T-helper 1 cell (primary cell): ENCODE measurements at places on chromosomes 2 and 18.

DNA sequence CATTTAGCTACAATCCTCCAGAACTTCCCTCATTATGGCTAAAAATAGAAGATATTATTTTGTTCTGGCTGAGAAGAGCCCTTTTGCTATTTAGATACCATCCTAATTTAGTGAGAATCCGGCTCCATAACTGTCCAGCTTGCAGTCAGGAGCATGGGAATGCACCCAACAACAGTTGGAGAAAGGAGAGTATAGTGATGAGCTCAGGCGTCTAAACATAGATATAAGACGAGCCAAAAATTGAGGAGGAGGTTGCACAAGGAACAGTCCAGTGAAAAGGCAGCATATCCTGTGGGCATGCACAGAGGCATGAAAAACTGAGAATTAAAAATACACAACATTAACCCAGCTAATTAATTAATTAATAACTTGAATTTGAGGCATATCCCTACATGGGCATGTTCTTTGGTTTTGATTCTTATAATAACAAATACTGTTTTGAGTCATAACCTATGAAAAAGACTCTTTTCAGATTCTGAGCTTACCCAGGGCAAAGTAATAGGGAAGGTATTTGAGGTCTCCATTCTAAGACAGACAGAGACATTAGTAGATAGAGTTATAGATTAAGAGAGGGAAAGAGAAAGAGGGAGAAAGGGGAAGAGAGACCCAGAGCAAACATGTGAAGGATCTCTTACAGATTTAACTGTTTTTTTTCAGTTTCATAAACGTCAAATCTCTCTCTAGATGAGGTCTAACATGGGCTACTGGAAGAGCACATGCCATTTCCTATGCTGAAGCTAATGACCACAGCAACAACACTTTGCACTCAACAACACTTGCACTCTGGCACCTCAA, 311.2 kb downstream of the OSR1 start:
- DNase-seq = no peak

DNA sequence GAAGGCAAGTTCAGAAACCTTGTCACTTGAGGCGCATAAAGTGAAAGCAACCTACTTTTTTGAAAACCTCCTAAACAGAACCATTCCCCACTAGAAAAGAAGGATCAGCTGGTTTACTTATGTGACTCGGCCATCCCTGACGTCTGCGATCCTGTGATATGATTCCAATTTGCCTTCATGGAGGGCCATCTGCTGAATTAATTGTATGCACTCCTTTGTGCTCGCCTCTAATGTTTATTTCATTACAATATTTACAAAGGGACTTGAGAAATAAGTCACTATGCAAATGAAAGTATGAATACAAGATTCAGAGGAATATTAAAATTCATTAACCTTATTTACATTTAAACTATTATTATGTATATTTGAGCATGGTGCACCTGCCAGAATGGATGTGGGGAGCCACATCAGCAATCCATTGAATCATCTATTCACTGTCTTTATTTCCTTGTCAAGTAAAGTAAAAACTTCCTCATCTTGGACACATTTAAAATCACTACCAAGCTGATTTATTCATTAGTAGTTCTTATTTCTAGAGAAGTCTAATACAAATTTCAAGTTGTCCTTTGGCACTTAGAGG, 96.5 kb downstream of the RBM43 start:
- DNase-seq = no peak

DNA sequence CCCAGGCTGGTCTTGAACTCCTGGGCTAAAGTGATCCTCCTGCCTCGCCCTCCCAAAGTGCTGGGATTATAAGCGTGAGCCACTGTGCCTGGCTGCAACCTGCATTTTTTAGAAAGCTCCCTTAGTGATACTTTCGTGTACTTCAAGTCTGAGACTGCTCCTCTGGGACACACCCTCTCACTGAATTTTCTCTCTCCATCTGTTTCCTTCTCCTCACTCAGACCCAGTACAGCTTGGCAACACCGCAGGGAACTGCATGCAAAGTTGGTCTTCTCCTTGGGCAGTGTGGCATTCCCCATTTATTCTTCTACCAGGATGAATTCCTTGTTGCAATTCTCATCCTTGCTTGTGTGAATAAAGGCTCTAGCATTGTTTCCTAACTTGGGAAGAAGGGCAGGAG, 175.9 kb downstream of the LPIN1 start:
- DNase-seq = no peak

- no peak for DNase-seq
Observed at GRCh38 chr2:173161040-173161439, 85.4 kb downstream of the MAP3K20 start.

GRCh38 chr2:145267451-145267850, 747.5 kb upstream of the ZEB2 start:
- DNase-seq = no peak

DNA sequence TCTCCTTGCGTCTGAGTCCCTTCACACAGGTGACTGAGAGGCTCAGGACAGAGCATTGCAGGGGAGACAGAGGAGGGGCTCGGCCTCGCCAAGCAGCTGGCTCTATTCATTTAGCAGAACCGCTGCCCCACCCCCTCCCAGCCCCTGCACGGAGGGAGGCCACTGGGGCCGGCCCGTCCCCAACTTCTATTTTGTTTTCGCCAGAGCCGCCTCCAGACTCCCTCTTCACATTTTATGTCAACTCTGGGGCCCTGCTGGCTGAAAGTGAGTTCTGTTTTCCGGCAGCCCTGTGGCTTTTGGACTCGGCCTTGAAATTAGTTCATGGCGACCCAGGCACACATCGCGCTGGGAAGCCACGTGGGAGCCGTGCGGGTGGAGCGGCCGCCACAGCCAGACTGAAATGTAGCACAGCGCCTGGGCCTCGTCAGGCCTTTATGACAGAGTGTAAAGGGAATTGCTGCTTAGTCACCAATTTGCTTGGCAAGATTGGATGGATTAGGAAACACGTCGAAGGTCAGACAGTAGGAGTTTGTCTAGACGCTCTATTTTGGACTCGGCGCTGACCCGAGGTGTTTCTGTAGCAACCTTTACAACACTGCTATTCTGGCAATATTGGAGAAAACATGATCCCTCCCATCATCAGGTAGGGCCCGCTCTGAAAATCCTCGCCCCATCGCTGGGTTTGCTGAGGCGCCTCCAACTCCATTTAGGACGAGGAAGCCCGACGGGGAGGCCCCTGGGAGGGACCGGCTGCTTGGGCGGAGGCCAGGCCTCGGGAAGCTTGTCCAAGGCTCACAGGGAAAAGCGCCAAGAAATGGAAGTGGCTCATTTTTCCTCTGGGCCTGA, 90.7 kb upstream of the CTDP1 start:
- no peak for DNase-seq

- DNase-seq = no peak
Observed at GRCh38 chr2:241763551-241764274, 12.9 kb upstream of the GAL3ST2 start.

- DNase-seq = no peak
Observed at GRCh38 chr2:203533676-203534591, 1.2 kb downstream of the RAPH1 start.

DNA sequence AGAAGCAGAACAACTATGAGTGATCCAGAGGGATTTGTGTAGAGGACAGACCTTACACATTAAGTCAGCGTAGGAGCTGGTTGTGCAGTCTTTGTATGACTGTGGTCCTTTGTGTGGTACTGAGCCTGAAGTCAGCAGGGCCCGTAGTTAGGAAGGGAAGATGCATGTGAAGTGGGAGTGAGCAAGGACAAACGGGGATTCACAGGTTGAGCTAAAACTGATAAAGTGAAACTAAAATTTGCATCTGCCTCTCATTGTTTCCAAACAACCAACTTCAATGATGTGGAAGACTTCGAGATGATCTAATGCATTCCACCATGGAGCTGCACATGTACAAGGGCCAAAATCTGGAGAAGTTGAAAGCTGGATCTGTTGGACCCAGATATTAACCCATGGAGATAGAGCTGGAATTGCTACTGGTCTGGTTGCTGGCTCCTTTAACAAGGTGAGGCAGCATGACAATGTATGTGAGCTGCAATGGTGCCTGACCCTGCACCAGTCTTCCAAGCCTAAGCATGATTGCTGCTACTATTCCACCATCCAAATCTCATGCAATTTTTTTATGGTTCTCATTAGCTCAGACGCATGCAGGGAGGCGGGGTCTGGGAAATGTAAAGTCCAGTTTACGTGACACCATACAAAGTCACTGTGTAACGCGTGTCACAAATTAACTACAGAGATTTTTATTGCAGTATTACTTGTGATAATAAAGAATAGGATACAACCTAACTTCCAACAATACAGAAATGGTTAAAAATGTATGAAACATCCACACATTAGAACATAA, 12.1 kb upstream of the CYBRD1 start:
- no peak for DNase-seq

GRCh38 chr2:6159606-6160005, 467.4 kb downstream of the SOX11 start:
- DNase-seq = no peak
